ENCODE measurements at places on chromosomes 2 and 18. TPM values are rescaled to one million over a fixed set of nuclear protein-coding genes. Genes with fewer than 3 reads are reported as not detected.

GALM gene
- total RNA-seq, result 9.8 TPM

GREB1 gene
- 14.5 TPM for total RNA-seq

UGT1A5 gene
- total RNA-seq, result not detected

MC4R gene
- not detected for total RNA-seq

SLC4A5 gene
- total RNA-seq, result 0.41 TPM

ANKRD62 gene
- total RNA-seq, result not detected

ZBTB7C gene
- total RNA-seq, result 1.4 TPM

DNA sequence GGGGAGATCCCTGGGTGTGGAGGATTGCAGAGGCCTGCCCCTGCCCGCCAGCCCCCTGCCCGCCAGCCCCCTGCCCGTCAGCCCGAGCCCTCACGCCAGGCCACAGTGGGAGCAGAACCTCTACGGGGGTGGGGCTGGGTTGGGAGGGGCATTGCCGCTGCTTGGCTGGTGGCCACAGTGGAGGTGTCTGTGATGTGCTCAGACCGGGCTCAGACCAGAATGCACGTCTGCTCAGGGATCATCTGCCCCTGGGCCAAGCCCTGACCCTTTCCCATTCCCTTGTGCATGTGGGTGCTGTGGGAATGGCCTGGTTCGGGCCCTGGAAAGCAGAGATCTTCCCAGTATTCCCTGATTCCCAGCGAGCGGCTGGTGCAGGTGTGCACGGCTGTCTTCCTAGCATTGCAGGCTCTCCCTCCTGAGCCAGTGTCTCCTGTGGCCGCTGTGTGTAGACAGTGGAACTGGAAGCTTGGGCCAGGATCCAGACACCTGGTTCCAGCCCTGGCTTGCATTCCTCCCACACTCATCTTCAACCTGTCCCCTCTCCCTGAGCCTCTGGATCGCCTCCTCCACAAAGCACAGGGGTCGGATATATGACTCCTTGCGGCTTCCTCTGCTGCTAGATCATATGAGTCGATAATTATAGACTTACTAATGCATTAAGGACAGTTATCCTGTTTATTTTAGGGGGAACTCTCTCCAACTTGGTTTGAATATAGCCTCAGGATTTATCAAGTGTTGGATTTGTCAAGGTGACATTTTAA, 161.6 kb downstream of the LDLRAD4 start:
- no peak for DNase-seq

GRCh38 chr2:201441409-201441808, 9.8 kb downstream of the TRAK2 start:
- DNase-seq, result no peak

GRCh38 chr2:132974467-132975095, 304.6 kb upstream of the LYPD1 start:
- peak; percentile 32 for DNase-seq

DNA sequence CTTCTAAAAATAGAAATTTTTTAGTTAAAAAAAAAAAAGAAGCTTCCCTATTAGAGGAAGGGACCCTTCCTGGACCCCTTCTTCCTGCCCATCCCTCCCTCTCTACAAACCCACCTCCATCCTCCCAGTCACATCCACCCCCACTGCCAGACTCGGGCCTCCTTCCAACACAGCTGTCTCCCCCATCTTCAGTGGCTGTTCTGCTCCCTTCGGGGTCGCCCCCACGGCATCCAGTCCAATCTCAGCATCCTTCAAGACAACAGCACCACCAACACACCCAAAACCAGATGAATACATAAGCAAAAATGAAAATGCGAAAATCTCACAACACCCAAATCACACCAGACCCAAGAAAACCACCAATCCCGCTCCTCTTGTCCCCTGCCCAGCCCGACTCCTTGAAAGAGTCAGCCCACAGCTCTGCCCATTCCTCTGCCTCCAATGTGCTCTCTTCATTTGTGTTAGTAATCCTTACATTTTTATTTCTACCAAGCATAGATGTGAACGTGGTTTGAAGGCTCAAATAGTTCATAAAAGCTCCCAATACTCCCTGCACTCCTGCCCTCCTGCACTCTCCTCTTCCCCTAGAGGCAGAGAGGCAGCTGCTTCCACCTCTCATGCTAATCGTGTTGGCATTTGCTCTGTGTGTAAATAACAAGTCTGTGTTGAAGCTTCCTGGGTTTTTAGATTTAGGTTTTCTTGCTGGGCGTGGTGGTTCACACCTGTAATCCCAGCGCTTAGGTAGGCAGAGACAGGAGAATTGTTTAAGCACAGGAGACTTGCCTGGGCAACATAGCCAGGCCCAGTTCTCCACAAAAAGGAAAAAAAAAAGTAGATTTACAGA, 37.0 kb downstream of the MAL start:
- no peak for DNase-seq

DNA sequence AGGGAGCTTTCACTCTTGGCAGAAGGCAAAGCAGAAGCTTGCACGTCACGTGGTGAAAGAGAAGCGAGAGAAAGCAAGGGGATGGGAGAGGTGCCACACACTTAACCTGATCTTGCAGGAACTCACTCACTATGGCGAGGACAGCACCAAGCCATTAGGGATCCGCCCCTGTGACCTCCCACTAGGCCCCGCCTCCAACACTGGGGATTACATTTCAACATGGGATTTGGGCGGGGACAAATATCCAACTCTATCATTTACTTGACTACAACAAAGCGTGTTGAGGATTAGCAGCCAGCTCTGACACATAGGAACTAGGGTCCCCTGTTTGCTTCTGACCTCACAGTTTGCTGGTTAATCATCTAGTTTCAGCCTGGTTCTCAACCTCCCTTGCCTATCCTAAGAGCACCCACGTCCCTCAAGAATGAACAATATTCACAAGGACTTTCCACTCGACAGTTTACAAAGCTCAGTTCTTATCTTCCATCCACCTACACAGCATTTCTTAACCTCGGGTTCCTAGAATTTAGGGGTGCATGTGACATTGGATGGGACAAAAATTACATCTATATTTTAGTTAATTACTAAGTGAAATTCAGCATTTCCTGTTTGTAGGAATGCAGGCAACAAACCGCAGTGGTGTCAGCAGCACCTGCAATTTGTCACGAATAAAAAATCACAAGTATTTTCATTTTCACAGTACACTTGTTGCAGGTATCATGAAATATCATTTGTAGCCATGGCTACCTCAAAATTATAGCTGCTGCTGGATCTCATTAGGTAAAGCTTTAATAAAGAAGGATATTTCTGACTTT, 36.0 kb downstream of the LBH start:
- no peak for DNase-seq

GRCh38 chr2:221671515-221671914, 99.4 kb upstream of the EPHA4 start:
- peak; percentile 49 for DNase-seq

DNA sequence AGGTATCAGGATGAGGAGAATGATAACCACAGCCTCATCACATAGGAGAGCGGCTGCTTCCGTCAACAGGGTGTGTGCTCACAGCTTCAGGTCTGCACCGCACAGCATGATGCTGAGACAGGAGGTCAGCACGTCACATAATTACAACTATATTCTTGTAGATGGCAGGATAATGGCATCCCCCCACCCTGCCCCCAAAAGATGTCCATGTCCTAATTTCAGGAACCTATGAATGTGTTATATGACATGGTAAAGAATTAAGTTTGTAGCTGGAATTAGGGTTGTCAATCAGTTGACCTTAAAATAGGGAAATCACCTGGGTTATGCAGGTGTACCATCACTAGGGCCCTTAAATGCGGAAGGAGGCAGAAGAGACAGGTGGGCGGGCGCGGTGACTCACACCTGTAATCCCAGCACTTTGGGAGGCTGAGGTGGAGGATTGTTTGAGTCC, 73.9 kb downstream of the ARL4C start:
- no peak for DNase-seq

- DNase-seq, result no peak
These were observed 6.2 kb upstream of the MTCL1 start for GRCh38 chr18:8699126-8699525.

- DNase-seq, result no peak
These were observed 5.3 kb upstream of the CRYBA2 start for GRCh38 chr2:218998414-218999002.

- no peak for DNase-seq
These were observed 17.6 kb upstream of the ZAP70 start for GRCh38 chr2:97695744-97696143.

DNA sequence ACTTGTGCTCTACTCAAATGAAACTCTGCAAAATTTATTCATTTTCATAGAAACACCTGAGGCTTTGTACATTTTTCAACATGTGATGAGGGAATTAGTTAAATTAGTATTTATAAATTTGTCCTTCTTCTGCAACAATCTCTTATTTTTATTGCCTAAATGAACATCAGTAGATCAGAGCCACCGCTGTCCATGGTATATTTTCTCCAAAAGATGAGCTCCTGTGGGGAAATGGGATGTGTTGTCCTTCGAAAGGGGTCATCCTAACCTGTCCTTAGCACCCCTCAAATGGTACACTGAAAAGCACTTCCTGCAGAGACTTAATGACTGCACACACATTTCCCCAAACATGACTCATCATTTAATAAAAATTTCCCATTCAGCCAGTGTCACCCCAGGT, 714.6 kb downstream of the MBD2 start:
- DNase-seq, result no peak

- no peak for DNase-seq
These were observed 164.2 kb upstream of the ETAA1 start for GRCh38 chr2:67232936-67233335.

DNA sequence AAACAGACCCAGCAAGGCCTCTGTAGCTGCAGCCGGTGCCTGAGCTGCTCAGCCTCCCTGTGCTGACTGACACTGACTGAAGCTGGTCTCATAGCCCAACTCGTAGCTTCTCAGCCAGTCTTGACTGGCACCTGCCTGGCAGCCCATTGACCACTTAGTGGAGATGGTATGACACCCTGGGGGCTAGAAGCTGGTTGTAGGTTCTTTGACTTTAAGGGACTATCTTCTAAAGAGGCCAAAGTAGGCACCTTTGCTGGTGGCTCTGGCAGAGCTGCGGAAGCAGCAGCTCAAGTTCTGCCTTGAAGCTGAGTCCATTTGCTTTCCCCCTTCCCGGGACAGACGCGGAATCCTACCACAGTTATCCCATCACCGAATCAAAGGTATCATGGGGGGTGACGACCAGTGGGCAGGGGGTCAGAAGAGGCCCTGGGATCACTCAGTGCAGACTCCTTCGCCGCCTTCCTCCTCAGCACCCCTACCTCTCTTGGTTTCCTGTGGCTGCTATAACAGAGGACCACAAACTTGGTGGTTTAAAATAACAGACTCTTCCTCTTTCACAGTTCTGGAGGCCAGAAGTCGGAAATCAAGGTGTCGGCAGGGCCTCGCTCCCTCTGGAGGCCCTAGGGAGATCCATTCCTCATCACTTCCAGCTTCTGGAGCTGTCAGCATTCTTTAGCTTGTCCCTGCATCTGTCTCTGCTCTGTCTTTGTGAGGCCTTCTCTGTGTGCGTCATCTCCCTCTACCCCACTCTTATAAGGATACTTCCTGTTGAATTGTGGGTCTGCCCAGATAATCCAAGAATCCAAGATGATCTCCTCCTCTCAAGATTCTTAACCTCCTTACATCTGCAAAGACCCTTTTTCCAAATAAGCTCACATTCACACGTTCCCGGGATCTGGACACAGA, 13.7 kb upstream of the FOSL2 start:
- no peak for DNase-seq

GRCh38 chr2:207227062-207227748, 61.5 kb upstream of the KLF7 start:
- DNase-seq, result peak; percentile 41

- DNase-seq, result no peak
These were observed 63.0 kb downstream of the TANK start for GRCh38 chr2:161223139-161223732.

All from astrocyte (in vitro differentiated cells and primary cell).